Brain pericyte (primary cell): ENCODE measurements at places on chromosomes 6 and 20.
A peak's percentile ranks its signal among the peaks of the same experiment; 100 is the strongest.

- no peak for DNase-seq
These were observed 15.1 kb downstream of the GATA5 start for GRCh38 chr20:62460678-62461077.

- DNase-seq, result no peak
These were observed 54.7 kb downstream of the PHF20 start for GRCh38 chr20:35826397-35826998.

DNA sequence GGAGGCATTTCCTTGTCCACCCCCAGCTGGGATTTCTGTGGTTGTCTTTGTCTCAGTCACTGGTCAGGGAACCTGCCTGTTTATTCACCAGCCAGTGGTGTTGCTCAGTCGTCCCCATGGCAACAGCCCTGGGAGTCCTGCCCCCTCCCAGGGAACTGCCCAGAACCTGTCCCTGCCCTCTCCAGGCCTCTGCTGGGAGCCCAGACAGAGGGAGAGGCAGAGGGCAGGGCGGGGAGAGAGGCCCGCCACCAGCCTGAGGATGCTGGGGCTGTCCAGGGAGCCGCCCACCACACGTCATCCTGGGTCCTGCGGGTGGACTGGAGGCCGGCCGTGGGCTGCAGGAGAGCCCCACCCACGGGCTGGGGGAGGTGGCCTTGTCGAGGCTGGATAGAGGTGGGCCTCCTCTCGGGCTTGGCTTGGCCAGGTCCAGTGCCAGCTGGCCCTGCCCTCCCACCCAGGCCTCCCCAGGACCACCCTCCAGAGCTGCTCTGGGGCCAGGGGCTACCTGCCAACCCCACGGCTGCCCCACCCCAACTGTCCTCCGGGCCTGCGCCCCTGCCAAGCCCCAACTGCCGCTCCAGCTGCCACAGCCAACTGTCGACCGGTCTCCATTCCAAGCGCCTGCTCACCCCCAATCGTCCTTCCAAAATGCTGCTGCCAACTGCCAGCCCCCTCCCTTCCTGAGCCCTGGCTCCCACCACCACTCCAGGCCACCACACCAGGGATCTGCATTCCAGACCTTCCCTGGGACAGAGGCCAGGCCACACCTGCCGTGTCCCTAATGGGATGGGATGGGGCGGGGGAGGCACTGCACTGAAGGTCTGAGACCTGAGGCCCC, 4.2 kb upstream of the ZBTB46 start:
- DNase-seq, result peak; percentile 79

DNA sequence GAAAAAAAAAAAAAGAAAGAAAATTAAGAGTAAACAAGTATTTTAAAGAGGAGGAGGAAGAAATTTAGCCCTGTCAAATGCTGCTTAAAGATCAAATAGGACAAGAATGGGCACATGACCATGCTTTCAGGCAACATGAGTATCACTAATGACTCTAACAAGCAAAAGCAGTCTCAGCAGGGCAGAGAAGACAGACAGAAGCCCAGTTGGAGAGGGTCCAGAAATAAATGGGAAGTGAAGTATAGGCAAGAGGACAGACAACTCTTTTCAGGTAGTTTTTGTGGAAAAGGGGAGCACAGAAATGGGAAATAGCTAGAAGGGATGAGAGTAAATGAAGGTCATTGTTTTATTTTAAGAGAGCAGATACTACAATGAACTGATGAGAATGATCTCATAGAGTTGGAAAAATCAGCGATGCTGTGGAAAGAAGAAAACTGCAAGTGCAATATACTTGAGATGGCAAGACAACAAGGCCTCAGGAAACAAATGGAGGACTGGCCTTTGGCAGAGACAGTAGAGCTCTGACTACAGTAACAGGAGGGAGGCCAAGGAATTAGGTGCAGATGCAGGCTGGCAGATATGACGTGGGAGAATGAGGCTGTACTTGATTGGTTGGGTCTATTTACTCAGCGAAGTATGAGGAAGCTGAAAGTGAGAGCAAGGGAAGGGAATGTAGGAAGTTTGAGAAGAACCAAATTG, 40.3 kb downstream of the KIF6 start:
- no peak for DNase-seq

DNA sequence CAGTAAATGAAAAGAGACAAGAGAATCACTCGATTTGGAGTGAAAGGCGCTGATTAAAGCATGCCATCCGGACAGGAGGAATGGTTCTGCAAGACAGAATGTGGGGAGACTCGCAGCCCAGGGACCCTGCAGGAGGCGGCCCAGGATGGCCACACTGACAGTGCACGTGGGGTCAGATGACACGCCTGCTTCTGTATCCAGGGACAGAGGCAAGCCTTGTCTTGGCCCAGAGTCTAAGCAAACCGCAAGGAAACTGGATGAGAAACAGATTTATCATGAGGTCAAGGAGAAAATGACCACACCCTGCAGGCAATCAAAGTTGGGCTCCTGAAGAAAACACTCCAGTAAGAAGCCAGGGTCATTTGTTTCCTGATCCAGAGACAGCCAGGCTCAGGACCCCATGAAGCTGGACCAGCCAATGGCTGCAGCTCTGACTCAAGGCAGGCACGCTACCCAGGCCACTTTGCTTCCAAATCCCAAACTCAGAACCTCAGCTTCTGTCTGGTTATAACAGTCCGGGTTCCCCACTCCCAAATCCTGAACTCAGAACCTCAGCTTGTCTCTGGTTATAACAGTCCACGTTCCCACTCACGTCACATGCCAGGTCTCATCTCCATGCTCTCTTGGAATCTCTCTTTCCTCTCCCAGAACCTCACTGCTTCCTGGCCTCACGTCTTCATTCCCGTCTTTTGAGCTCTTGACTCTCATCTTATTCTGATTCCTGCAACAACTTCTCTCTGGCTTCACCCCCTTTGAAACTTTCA, 144.9 kb upstream of the THBS2 start:
- DNase-seq, result no peak

DNA sequence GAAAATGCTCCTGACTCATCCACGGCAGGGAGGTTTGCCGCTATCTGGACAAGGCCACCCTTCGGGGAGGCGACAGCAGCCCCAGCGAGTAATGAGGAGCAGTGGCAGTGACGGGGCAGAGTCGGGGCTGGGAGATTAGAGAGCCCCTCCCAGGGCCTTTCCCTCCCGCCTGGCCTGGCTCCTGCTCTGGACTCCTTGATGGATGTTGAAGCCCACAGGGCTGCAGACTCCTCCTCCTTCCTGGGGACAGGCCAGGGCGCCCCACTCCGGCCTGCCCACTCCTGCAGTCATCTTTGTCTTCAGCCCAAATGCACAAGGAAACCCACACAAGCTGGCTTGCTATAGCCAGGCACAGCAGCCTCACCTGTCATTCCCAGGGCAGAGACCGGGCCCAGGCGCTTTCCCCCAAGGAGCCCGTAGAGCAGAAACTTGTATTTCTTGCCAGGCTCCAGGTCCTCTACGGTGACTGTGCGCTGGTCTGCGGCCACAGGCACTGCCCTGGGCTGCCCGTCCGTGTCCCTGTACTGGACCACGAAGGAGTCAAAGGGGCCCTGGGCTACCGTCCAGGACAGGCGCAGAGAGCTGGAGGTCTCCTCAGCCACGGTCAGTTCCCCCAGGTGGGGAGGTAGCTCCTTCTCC, 7.7 kb downstream of the CYP21A2 start:
- no peak for DNase-seq

DNA sequence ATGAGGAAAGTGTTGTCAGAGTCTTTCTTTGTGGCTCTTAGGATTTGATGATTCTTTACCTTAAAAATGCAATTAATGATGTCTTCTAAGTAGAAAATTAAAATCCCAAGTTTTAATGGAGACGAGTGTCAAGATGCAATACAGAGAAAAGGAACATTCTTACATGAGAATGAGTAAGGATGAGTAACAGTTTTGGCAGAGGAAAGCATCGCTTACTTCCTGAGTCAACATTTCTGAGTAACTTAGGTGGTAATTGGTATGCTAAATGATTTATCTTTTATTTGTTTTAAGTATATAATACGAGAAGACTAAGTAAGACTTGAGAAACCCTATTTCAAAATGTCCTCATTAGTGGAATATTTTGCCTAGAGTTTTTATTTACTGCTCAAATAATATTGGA, 101.3 kb downstream of the RTN4IP1 start:
- no peak for DNase-seq

- DNase-seq, result no peak
These were observed 173.4 kb downstream of the PLCB1 start for GRCh38 chr20:8305449-8305978.

DNA sequence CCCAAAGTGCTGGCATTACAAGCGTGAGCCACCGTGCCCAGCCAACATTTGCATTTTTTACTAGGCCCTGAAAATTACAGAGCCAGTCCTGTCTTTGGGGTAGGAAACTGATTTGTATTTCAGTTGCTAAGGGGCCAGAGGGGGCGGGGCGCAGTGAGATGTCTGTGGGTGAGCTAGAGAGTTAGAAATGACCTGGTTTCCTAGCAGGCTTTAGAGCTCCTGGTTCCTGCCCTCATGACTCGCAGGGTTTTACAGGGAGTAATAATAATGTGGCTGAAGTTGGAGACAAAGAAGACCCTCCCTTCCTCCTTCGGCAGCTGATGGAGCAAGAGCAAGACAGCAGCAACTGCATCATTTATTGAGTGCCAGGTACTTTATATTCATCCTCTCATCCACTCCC, 131.5 kb downstream of the TFAP2C start:
- no peak for DNase-seq

- DNase-seq, result no peak
These were observed 10.3 kb downstream of the TOP1 start for GRCh38 chr20:41038878-41039404.

GRCh38 chr20:42744756-42745465, 444.8 kb downstream of the PTPRT start:
- DNase-seq, result no peak

- DNase-seq, result no peak
These were observed 54.9 kb downstream of the TMEM242 start for GRCh38 chr6:157268396-157268795.

- peak; percentile 65 for DNase-seq
These were observed 81.6 kb downstream of the GMPR start for GRCh38 chr6:16319813-16320532.

DNA sequence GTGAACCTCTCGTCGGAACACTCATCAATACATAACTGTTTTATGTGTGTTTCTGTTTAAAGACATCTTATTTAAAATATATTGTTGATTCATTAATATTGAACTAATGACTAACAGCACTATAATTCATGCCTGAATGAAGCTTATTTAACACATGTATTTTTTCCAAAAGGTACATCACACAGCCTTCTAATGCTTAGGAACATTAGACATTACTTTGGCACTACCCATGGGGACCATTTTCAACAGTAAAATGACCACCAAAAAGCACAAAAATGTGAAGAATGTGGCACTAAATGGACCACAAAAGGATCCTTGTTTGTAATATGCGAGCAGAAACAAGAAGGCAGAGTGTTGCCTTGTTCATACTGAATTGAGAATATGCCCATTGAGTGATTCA, 109.2 kb downstream of the CEP57L1 start:
- no peak for DNase-seq

GRCh38 chr20:11221046-11221445, 547.2 kb upstream of the JAG1 start:
- no peak for DNase-seq

GRCh38 chr6:106744781-106745180, 115.4 kb downstream of the QRSL1 start:
- DNase-seq, result no peak

GRCh38 chr6:135075018-135075417, 20.4 kb upstream of the HBS1L start:
- DNase-seq, result no peak

DNA sequence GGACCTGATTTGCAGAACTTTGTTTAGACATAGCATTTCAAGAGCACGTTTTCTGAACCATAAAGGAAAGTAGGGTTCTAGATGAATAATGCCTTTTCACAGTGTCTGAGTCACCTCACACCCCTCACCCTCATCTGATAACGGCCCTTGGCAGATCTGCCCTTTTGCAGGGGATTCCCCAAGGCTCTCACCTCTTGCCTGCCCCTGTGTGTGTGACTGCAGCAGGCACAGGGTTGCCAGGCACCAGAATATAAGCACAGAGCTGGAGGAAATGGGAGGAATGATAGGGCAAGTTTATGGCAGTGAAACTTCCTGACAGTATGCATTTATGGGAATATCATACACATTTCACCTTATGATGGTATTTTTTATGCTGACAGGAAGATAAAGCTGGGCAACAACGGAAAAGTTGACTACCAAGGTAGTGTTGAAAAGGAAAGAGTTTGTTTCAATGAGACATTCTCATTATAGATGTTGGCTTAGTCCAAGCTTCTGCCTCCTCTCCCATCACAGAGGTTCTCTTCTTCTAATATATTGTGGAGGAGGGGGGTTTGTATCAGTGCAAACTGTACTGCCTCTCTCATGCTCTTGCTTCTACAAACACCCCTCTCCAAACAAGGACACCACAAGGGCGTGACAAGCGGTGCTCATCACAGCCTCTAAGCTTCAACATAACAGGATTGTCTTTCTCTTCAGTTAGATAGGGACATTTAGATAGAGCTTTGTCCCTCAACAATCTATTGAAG, 101.5 kb upstream of the BACH2 start:
- no peak for DNase-seq

DNA sequence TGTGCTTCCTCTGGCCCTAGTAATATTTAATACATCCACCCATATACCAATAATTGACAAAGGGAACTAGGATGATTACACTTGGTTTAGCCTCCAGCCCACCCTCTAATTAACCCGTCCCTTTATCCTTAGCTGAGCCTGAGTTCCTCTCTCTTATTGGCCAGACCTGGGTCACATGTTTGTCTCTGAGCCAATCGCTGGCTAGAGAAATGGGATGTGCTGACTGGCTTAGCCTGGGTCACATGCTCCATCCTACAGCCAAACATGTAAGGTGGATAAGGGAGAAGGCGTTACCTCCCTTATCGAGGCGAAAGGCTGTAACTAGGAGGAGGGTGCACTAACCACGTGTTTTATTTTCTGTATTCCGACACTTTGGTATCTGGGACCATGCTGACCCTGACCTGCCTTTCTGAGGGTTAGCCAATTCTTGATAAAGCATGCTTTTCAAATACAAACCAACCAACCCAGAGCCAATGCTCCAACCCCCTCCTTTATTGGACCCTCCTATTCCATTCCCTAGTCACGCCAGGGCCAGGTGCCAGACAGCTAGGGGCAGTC, 262.7 kb downstream of the PREX1 start:
- DNase-seq, result no peak

GRCh38 chr6:134245041-134245440, 72.9 kb downstream of the SGK1 start:
- DNase-seq, result no peak

- peak; percentile 66 for DNase-seq
These were observed 97.5 kb downstream of the ARMC2 start for GRCh38 chr6:108945681-108946159.

- no peak for DNase-seq
These were observed 11.2 kb upstream of the HEY2 start for GRCh38 chr6:125738276-125738675.

DNA sequence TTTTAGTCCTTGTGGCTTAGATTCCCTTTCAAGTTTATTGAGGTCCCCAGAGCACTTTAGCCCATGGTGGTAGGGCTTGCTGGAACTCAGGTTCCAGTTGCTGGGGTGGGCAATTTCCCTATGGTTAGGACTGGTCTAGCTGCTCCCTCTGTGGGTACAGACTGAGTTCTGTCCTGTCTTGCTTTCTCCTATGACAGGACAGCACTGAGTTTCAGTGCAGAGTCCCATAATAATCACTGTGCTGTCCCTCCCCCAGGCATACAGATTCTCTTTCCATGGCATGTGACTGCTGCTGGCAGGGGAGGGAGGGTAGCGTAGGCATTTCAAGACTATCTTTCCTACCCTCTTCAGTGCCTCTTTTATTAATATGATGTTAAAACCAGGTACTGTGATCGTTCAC, 17.1 kb upstream of the ERVFRD-1 start:
- DNase-seq, result no peak
